ENCODE measurements at places on chromosomes 7 and 10.
A peak's percentile ranks its signal among the peaks of the same experiment; 100 is the strongest.

GRCh38 chr7:29858191-29858951 lies 52.1 kb downstream of the WIPF3 start:
- DNase-seq = no peak

DNA sequence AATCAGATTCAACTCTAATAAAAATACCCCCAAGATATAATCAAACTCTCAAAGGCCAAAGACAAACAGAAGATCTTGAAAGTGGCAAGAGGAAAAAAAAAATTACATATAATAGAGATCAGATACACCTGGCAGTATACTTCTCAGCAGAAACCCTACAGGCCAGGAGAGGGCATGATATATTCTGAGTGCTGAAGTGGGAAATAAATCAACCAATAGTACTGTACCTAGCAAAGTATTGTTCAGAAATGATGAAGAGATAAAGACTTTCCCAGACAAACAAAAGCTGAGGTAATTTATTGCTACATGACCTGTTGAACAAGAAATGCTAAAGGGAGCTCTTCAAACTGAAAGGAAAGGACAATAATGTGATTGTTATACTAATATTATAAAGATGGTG lies 291.9 kb downstream of the SH2D4B start:
- no peak for DNase-seq

DNA sequence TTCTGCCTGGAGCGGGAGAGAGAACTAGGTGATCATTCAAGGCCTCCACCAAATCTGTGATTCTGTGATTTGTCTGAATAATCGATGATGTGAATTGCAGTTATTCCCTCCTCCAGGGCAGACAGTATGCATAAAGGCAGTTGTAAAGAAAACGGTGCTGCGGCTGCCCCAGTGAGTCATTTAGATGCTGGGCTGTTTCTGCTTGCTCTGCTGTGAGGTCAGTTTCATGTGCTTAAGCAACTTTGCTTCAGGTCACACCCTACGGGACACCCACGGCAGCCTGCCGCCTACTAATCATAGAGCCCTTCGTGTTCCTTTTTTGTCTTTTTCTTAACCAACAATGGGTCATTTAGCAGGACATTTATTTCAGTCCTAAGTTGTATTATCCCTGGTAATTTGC lies 158.1 kb upstream of the PITRM1 start:
- DNase-seq = no peak

DNA sequence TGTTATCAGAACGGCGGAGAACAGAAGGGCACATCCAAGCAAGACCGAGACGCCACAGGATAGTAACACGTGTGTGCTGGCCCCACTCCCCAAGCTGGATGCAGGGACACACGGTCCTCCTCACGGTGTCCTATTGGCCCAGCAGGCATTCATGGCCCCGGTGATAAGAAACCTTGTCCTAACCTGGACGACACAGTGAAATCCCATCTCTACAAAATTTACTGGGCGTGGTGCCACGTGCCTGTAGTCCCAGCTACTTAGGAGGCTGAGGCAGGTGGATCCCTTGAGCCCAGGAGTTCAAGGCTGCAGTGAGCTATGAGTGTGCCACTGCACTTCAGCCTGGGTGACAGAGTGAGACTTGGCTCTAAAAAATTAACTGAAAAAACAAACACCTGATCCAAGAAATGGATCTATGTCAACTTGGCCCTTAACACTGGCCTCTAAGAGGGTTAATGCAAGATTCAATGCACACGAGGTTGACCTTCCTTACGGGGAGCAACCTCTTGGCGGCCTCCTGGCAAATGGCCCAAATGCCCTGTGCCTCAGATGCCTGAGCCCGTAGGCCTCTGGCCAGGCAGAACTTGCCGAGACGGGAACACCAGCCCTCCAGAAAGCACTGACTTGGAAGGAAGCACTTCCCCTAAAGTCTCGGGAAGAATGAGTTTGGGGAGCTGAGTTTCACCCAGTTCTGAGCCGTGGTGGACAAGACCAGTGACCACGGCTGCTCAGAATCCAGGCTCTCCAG lies 72.3 kb downstream of the ZRANB1 start:
- no peak for DNase-seq

DNA sequence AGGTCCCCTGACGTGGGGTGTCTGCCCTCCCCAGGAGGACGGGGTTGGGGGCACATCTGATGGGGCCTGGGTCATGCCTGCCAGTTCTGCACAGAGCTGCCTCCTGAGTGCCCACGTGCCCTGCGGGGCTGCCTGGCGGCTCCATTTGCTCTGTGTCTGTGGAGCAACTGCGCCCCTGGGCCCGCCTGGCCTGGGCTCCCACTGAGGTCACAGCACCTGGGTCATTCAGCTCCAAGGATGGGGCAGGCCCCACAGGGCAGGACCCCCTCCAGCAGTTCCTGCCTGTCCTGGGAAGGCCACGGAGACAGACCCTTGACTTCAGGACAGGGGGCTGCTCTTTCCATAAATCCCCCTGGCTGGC lies 590.6 kb downstream of the PTPRN2 start:
- no peak for DNase-seq

GRCh38 chr10:43068471-43069210 lies 8.2 kb upstream of the RET start:
- no peak for DNase-seq

DNA sequence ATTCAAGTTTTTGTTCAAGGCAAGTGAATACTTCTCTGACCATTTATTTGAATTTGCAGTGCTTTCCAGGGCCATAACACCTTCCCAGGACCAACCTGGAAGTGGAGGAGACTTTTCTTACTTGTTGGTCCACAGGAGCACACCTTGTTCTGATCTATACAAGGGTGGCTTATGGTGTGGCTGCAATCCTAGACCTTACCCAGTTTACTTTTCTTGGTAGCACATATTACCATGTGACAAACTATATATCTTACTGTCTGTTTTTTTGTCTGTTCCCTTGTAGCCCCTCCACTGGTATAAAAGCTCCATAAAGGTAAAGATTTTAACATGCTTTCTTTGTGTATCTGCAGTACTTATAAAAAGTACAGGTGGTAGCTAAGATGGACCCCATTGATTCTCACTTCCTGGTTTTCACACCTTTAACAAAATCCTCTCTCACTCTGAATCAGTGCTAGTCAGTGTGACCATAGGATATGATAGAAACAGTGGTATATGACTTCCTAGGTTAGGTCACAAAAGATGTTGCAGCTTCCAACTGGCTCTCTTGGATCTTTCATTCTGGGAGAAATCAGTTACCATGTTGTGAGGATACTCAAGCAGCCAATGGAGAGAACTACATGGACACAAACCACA lies 5.6 kb upstream of the ASB4 start:
- DNase-seq = no peak

DNA sequence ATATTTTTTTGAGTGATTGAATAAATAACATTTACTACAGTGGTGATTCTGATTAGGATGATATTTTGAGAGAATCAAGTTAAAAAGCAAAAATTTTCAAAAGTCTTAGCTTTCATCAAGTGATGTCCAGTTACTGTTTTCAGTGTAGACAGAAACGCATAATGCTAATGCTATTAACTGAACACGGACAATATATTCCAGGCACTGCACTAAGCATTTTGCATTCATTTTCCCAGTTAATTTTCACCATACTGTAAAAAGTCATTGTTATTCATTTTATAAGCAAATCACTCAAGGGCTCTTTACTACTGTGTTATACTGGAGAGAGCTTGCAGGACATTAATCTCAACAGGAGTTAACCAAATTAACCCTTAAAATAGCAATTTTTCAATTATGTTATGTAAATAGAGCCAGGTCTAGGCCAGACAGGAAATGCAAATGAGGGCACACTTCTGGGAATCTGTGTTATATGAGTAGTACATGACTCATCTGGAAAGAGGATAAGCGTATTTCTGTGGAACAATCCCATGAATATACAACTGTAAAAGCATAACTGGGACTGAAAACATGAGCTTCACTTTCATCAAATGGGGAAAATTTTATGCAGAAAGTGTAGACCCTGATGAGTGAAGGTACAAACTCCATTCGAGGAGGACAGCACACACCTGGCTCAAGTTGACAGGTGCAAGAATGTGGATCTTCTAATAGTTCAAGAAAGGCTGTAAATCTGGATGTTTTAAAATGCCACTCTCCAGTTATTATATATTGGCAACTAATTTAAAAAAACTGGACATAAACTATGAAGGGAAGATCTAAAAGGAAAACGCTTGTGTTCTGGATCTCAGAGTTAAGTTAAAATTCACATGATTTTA lies 75.4 kb downstream of the ANK3 start:
- no peak for DNase-seq

- DNase-seq = no peak
Observed at GRCh38 chr7:74324531-74325209, 35.5 kb downstream of the CLIP2 start.

DNA sequence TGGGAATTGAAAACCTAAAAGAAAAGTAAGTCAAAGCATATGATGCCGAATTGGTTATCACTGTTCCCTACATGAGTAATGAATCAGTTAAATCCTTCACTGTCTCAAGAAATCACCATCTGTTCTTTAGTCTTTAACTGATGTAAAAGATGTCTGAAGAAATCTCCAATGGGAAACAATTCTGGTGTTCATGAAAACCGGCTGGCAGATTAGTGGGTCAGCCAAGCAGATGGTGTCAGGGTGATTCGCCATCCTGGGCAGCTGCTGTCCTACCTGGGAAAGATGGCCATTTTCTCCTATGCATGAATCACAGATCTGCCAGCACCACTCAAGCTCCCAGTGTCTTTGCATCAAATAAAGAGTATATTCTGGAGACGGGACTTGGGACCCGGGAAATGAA lies 925.2 kb upstream of the GHITM start:
- DNase-seq = no peak

- DNase-seq = no peak
Observed at GRCh38 chr7:14073988-14074387, 84.5 kb upstream of the ETV1 start.

DNA sequence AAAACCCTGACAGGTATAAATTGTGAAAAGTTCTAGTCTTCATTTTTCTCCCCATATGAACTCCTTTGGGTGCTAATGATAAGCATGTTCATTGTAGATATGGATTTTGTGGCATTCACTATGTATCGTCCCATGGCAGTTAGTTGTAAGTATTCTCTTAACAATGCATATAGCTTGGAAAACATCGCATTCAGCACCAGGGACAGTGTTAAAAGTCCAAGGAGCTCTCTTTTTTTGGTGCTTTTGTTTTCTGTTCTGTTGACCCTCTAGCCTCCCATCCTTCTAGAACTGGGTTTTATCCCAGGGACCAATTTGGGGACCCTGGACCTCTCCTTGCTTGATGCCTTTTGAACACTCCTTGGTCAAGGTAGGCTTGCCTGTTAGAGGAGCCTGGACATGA lies 37.7 kb downstream of the INSYN2A start:
- no peak for DNase-seq

GRCh38 chr10:28676968-28677887 lies at the start of gene BAMBI:
Gene BAMBI, plus strand, starts transcription at chr10:28677521. Its CDS starts 377 bp downstream, at chr10:28677898.
- DNase-seq = peak; percentile 79

GRCh38 chr7:154484406-154484805 lies 432.2 kb downstream of the DPP6 start:
- no peak for DNase-seq

GRCh38 chr10:118832241-118832651 lies 77.5 kb upstream of the CACUL1 start:
- no peak for DNase-seq

GRCh38 chr10:133415752-133416151 lies 8.7 kb downstream of the SPRN start:
- no peak for DNase-seq

DNA sequence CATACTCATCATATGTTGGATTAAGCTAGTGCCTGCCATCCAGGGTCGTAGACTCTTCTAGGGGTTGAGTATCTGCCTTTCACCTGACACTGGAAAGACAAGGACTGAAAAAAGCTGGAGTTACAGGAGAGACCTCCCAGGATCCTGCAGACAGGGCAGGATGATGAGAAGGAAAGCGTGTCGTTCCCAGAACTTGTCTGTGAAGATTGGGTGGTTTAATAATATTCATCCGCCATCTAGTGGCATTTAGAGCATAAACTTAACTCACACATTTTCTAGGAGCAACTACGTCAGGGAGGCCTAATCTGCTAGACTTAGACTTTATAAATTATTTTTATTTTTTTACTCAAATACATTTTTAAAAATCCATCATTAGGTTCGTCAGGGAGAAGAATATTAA lies 59.6 kb downstream of the ADRB1 start:
- DNase-seq = no peak

GRCh38 chr10:34736976-34737771 lies 77.9 kb downstream of the PARD3 start:
- DNase-seq = no peak

DNA sequence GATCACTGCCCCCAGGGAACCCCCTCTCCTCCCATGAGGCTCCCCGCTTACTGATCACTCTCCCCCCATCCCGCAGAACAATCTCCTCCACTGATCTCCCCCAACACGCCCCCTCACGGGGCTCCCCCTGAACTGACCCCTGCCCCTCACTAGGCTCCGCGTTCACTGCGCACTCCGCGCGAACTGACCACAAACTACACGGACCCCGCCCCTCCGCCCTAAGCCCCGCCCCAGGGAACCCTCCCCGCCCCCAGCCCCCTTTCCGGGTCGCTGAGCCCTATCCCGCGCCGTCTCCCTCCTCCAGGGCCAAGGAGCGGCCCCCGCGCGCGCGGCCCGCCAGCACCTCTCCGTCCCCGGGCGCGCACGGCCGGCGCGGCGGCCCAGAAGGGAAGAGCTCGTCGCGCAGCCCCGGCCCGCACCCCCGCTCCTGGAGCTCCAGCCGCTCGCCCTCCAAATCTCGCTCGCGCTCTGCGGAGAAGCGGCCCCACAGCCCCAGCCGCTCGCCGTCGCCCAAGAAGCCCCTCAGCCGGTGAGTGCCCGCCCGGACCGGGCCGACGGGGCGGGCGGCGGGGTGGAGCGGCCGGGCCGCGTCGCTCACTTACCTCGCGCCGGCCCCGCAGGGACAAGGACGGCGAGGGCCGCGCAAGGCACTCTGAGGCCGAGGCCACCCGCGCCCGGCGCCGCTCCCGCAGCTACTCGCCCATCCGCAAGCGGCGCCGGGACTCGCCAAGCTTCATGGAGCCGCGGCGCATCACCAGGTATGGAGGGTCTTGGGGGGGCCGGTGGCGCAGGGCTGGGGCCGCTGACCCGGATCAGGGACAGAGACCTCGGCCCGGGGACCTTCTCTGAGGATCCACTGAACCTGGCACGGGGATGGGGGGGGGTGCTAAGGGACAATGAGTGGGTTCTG lies 19.9 kb upstream of the HSPB1 start:
- DNase-seq = no peak

- DNase-seq = no peak
Observed at GRCh38 chr10:131569851-131570715, 258.6 kb upstream of the TCERG1L start.

- no peak for DNase-seq
Observed at GRCh38 chr7:74083928-74084721, 521 bp downstream of the LIMK1 start.

- no peak for DNase-seq
Observed at GRCh38 chr10:74875966-74876365, 49.6 kb downstream of the KAT6B start.

GRCh38 chr7:141478845-141479244 lies 72.4 kb upstream of the AGK start:
- no peak for DNase-seq

Measured in CD4-positive, alpha-beta T cell (primary cell).